Aorta (tissue), 5 donors: ENCODE measurements at places on chromosomes 1 and 21. TPM values are rescaled to one million over a fixed set of nuclear protein-coding genes. Genes with fewer than 3 reads are reported as not detected.

GRCh38 chr21:45926281-45926680, 55.3 kb upstream of the COL6A1 start:
- H3K4me3 ChIP-seq, result no peak overlapping the region
- no peaks in the 10 kb centered on the region for H3K4me1 ChIP-seq
- DNase-seq, result no peak
- no peaks in the 10 kb centered on the region for H3K36me3 ChIP-seq
- H3K27ac ChIP-seq, result no peak overlapping the region

VANGL2 gene
- total RNA-seq, result 1.3 TPM

THEM4 gene
- 11.8 TPM for total RNA-seq

GRCh38 chr1:43345120-43345519, 7.5 kb downstream of the MPL start:
- no peaks in the 10 kb centered on the region for H3K27me3 ChIP-seq
- no peak overlapping the region for H3K4me3 ChIP-seq
- H3K4me1 ChIP-seq, result no peaks in the 10 kb centered on the region

AQP10 gene
- total RNA-seq, result 0.26 TPM

CLCA2 gene
- total RNA-seq, result not detected

ZNF683 gene
- 0.24 TPM for total RNA-seq

GRCh38 chr1:170661646-170662411, 2.1 kb upstream of the PRRX1 start:
- H3K27ac ChIP-seq, result no peak overlapping the region
- H3K36me3 ChIP-seq, result no peaks in the 10 kb centered on the region
- H3K27me3 ChIP-seq, result no peaks in the 10 kb centered on the region
- no peaks in the 10 kb centered on the region for H3K4me1 ChIP-seq

AKNAD1 gene
- total RNA-seq, result 0.72 TPM

GRCh38 chr21:28799926-28800325, 192.8 kb downstream of the LTN1 start:
- H3K27ac ChIP-seq, result no peak overlapping the region
- no peaks in the 10 kb centered on the region for H3K27me3 ChIP-seq
- no peaks in the 10 kb centered on the region for H3K36me3 ChIP-seq
- no peak for DNase-seq
- H3K4me3 ChIP-seq, result no peak overlapping the region
- H3K4me1 ChIP-seq, result peaks cover 5% of the 10 kb centered on the region

- no peaks in the 10 kb centered on the region for H3K27me3 ChIP-seq
- peak overlapping the region; percentile 91 for H3K27ac ChIP-seq
- DNase-seq, result no peak
- peaks cover 6% of the 10 kb centered on the region for H3K4me1 ChIP-seq
- H3K36me3 ChIP-seq, result no peaks in the 10 kb centered on the region
Observed at GRCh38 chr1:24009406-24009805, 29.3 kb upstream of the SRSF10 start.

GRCh38 chr1:106325600-106325999, 730.9 kb upstream of the PRMT6 start:
- no peaks in the 10 kb centered on the region for H3K36me3 ChIP-seq
- DNase-seq, result no peak
- H3K4me3 ChIP-seq, result no peak overlapping the region
- H3K4me1 ChIP-seq, result no peaks in the 10 kb centered on the region
- H3K27me3 ChIP-seq, result no peaks in the 10 kb centered on the region

DNA sequence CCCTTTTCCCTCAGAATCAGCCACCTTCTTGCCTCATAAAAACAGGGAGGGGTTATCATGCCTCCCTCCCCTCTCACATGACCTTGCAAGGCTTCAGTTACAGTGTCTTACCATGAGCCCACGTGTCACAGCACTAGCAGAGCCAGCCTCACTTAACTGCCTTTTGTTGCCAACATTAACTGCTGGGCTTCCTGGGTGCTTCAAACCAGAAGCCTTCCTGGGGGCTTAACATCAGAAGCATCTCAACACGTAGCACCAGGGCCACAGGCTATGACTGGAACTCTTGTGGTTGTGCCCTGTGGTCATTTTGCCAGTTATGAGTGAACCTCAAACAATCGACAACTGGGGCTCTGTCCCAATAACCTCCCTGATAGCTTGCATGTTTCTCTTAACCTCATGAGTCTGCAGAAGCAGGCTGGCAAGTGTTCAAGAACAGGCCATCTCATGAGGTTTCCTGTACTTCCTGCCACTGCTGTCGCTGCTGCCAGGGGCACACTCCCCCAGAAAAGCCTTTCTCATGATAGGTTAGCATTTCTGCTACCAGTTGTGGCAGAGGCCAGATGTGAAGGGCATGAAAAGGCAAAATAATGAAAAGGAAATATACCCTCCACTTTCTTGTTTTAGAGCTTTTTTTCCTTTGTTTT, 132.2 kb downstream of the GLUL start:
- H3K27ac ChIP-seq, result no peak overlapping the region
- no peak overlapping the region for H3K4me3 ChIP-seq
- DNase-seq, result no peak
- no peaks in the 10 kb centered on the region for H3K36me3 ChIP-seq

CD244 gene
- total RNA-seq, result 1.9 TPM

- no peaks in the 10 kb centered on the region for H3K27me3 ChIP-seq
- H3K36me3 ChIP-seq, result no peaks in the 10 kb centered on the region
- no peak for DNase-seq
- H3K4me1 ChIP-seq, result no peaks in the 10 kb centered on the region
Observed at GRCh38 chr1:51898090-51898734, 19.7 kb upstream of the NRDC start.

GRCh38 chr1:35894183-35894582, 11.2 kb downstream of the AGO1 start:
- peaks cover 6% of the 10 kb centered on the region for H3K36me3 ChIP-seq
- no peaks in the 10 kb centered on the region for H3K27me3 ChIP-seq
- DNase-seq, result peak; percentile 71
- no peak overlapping the region for H3K27ac ChIP-seq
- no peaks in the 10 kb centered on the region for H3K4me1 ChIP-seq

PRAMEF7 gene
- total RNA-seq, result not detected

- peaks cover 4% of the 10 kb centered on the region for H3K4me1 ChIP-seq
- H3K27ac ChIP-seq, result peak overlapping the region; percentile 59
- H3K4me3 ChIP-seq, result no peak overlapping the region
Observed at GRCh38 chr21:29332461-29333362, 34.0 kb downstream of the BACH1 start.

- peak; percentile 84 for DNase-seq
- no peak overlapping the region for H3K4me3 ChIP-seq
- no peaks in the 10 kb centered on the region for H3K27me3 ChIP-seq
- H3K27ac ChIP-seq, result no peak overlapping the region
- peaks cover 11% of the 10 kb centered on the region for H3K36me3 ChIP-seq
- no peaks in the 10 kb centered on the region for H3K4me1 ChIP-seq
Observed at GRCh38 chr1:12275370-12275769, 45.5 kb downstream of the VPS13D start.

SLC1A7 gene
- total RNA-seq, result 1.4 TPM

NUDT4B gene
- total RNA-seq, result 1.2 TPM

PTPN7 gene
- total RNA-seq, result 5.7 TPM

DNA sequence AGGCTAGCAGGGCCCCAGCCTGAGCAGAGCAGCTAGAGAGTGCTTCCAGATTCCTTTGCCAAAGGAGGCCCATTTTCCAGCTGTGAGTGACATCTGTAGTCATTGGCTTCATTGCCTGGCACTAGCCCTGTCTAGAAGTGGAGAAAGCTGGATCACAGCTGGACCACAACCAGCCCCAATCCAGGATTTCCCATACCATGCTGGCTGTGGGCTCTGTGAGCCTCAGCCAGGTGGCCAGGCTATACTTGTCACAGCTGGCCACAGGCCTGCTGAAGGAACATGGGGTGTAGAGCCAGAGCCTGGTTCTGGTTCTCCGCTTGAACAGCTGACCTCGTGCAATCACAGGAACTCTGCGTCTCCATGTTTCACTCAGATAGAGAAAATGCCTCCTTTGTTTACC, 36.6 kb downstream of the RIMKLA start:
- H3K36me3 ChIP-seq, result no peaks in the 10 kb centered on the region
- no peaks in the 10 kb centered on the region for H3K27me3 ChIP-seq
- H3K27ac ChIP-seq, result no peak overlapping the region
- DNase-seq, result no peak
- no peaks in the 10 kb centered on the region for H3K4me1 ChIP-seq

GRCh38 chr1:31381394-31382294, 8.8 kb upstream of the FABP3 start:
- no peaks in the 10 kb centered on the region for H3K36me3 ChIP-seq
- H3K27ac ChIP-seq, result no peak overlapping the region
- no peak overlapping the region for H3K4me3 ChIP-seq

DNA sequence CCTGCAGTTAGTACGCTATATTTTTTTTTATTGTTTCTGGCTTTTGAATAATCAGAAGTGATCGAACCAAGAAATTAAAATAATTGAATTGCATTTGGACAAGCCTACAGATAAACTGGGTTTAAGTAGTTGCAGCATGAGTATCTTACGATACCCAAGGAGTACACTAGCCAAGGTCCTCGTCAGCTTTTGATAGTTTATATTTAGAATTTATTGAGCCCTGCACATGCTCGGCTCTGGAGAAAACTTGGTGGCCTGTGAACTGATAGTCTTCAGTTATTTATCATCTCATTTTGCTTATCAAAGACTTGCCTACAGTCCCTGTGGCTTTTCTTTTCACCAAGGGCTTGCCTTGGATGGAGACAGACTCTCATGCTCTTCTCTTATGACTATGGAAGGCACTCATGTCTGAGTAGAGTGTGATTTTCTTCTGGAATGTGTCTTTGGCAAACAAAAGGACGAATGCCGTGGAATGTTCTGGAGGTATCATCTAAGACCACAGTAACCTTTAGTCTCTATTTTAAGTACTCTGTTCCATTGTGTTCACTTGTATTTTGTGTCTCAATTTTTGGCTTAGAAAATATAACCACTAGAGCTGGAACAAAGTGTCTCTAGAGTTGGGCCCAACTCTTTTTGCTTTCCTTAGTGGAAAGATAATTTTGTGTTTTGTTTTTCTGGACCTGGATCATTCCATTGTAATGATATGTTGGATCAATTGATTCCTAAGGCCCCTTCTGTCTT, 35.9 kb downstream of the BCL9 start:
- H3K4me3 ChIP-seq, result no peak overlapping the region
- H3K4me1 ChIP-seq, result no peaks in the 10 kb centered on the region
- no peak for DNase-seq
- no peaks in the 10 kb centered on the region for H3K36me3 ChIP-seq
- H3K27ac ChIP-seq, result no peak overlapping the region

- H3K27me3 ChIP-seq, result no peaks in the 10 kb centered on the region
- no peak for DNase-seq
- no peak overlapping the region for H3K27ac ChIP-seq
- no peak overlapping the region for H3K4me3 ChIP-seq
- H3K4me1 ChIP-seq, result no peaks in the 10 kb centered on the region
Observed at GRCh38 chr1:54304518-54304917, 101.7 kb downstream of the SSBP3 start.

DCDC2B gene
- total RNA-seq, result not detected

DNA sequence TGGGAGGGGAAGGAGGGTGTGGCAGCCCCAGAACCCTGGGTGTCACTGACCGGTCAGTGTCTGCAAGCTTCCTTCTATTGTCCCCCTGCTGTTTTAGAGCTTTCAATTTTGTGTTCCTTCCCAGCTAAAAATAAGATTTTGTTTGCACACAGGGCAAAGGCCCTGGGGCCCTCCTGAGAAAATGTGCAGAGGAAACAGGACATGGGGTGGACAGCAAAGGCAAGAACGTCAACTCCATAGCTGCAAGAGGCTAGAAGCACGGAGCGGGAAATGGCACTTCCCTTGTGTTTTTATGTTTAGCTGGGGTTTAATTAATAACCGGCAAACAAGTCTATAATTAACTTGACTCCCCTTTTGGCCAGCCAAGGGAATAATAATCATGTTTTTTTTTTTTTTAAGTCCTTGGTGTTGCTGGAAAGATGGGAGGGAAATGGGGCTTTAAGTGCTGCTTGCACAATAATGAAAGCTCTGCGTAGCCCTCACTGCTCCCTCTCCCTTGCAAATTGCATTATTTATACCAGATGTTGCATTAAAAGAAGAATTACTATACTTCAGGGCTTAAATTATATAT, 261.4 kb upstream of the USP24 start:
- DNase-seq, result no peak
- no peaks in the 10 kb centered on the region for H3K4me1 ChIP-seq
- no peaks in the 10 kb centered on the region for H3K27me3 ChIP-seq
- H3K4me3 ChIP-seq, result no peak overlapping the region
- no peak overlapping the region for H3K27ac ChIP-seq

LYPD8 gene
- total RNA-seq, result not detected
